ENCODE measurements at places on chromosomes 5 and 9.

- no peak for DNase-seq
Measured at GRCh38 chr5:106854922-106855321, 815.8 kb downstream of the EFNA5 start.

DNA sequence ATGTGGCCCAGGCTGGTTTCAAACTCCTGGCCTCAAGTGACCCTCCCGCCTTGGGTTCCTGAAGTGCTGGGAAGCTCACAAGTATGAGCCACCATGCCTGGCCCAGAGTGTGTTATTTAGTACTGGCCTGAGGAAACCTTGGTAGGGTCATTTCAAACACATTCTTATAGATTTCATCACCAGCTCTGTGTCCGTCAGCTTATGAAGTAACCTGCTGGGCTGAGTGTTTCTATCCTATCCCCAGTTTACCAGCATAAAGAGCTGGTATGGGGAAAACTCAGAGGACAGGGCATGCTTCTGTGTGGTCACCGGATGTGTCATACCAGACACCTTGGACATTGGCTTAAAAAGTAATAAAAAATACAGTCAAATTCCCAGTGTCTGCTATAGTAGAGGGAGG is 45.3 kb downstream of the PTPN3 start:
- DNase-seq = no peak

DNA sequence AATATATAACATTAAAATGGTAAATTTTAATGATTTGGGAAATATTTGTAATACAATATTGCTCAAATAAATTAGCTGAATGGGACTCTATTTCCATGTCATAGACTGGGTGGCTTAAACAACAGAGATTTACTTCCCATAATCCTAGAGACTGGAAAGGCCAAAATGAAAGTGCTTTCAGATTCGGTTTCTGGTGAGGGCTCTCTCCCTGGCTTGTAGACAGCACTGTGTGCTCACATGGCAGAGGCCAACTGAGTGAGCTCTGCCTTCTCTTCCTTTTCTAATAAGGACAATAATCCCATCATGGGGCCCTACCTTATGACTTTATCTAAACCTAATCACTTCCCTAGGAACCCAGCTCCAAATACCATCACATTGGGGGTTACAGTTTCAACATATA is 196.2 kb downstream of the MARCHF11 start:
- no peak for DNase-seq

DNA sequence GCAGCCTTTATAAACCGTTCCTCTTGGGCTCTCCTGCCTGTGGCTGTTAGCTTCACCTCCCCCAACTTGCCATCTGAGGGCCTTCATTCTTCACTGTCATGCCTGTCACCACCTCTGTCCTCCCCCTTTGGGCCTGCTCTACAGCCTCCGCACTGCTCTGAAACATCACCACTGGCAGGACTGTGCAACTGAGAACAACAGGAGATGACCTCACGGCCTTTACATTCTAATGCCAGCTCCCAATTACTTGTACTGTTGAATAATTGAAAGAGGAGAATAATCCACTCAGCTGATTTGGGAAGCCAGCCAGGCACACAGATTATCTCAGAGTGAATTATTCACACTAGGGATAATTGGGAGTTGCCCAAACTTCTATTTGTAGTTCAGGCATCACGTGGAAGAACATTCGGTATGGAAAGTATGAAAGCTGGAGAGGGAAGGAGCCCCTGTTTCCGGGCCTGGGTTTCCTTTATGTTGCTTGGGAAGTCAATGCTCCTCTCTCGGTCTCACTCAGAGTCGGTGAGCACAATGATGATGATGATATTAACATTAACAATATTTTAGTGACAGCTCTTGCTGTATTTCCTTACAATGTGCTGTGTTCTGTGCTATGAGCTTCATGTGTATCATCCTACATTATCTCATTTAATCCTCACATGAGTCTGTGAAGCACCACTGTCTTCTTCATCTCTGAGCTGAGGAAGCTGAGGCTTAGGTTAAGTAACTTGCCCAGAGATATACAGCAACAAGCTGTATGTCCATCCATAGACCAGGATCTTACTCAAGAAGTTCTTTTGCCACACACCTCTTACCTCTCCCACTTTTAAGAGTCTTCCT is 99.3 kb upstream of the LRRTM2 start:
- DNase-seq = no peak

DNA sequence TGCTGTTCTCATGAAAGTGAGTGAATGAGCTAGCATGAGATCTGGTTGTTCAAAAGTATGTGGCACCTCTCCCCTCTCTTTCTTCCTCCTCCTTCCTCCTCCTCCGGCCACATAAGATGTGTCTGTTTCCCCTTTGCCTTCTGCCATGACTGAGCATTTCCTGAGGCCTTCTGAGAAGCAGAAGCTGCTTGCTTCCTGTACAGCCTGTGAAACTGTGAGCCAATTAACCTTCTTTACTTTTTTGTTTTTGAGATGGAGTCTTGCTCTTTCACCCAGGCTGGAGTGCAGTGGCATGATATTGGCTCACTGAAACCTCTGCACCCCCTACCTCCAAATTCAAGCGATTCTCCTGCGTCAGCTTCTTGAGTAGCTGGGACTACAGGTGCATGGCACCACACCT is 6.1 kb downstream of the S100Z start:
- no peak for DNase-seq

DNA sequence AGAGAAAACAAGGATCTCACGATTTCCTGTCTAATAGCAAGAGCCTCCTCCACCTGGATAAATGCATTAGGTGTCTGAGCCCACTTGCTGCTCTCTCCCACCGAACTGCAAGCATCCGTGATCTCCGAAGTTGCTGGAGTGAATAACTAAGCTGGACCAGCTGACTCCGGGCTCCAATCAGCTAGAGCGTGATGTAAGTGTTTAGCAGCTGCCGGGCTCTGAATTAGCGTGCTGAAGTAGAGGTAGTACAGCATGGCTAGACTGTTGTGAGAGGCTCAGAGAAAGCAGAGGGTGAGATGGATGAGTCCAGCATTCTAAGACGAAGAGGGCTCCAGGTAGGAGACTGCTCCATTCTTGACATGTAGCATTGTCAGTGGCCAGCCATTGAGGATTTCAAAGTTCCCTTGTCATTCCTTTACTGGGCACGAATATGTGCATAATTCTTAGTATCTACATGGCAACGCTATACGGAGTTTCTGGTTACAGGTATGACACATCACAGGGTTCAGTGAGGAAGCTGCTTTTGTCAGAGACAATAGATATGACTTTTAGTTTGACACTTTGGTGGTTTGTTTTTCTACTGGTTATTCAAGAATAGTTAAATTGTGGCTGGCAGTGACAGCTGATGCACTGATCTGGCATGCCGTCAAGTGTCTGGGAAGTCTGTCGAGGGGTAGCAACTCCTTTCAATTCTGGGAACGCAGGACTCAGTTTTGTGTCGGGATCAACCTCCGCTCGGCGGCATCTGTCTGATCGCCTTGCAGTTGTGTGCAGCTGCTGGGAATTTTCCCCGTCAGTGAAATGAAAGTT is 232.6 kb downstream of the MAST4 start:
- peak; percentile 20 for DNase-seq

DNA sequence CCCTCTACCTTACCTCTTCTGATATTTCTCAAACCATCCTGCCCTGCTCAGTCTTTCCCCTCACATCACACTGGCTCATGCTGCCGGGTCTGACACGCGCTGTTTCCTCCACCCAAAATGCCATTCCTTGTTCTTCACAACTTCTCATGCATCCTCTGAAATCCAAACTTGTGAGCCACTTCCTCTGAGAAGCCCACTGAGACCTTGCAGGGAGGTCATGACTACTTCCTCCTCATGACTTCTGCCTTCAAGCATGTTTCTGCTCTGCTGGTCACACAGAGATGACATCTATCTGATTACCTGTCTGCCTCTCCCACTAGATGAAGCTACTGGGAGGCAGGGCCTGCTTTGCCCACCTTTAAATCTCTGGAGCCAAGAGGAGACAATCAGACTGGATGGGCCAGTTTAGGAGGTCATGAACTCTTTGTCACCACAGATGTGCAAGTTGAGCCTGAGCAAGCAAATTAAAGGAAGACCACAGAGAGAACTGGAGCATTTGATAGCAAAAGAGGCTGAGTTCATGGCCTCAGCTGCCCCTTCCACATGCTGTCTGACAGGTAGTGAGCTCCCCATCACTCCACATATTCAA is 119.8 kb upstream of the TBC1D2 start:
- DNase-seq = no peak

GRCh38 chr9:121301881-121302286 is 33.9 kb downstream of the GSN start:
- no peak for DNase-seq

- no peak for DNase-seq
Measured at GRCh38 chr9:36276781-36277181, 18.5 kb upstream of the GNE start.

GRCh38 chr5:18395126-18396110 is 761.2 kb downstream of the TAF11L14 start:
- DNase-seq = no peak

DNA sequence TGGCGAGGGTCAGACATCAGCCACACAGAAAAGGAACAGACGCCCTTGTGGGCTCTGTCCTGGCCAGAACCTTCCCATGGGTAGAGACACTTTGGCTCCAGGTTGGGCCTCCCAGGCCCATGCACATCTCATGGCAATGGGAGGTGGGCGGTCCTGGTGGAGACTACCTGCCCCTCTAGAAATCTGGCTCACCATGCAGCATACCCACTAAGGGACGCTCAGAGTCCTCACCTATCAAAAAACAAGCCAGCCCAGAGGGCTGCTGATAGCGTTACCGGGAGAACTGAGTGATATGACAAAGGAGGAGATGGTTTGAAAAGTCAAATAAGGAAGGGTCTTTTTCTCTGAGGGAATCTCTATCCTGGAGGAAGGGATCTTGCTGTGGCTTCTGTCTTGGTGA is 62.1 kb downstream of the C5orf15 start:
- DNase-seq = peak; percentile 52

DNA sequence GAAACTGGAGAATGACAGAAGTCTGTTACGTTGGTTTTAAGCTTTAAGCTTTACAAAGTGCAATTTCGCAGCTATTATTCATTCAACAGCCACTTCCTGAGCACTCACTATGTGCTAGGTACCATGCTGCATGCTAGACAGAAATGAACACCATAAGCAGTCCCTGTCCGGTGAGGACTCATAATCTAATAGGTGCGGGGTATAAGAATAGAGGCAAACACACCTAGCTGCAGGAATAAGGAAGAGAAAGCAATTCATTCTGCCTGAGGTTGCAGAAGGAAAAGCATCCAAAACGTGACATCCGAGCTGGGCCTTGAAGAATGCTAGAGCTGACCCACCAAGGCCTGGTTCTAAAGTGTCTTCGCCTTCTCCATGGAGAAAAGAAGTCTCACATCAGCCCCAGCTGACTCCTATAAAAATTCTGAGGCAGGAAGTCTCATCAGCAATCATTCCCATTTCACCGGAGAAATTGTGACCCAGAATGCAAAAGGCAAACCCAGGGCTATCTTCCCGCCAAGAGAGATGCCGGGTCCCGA is 542 bp downstream of the FKBP15 start:
- DNase-seq = no peak

GRCh38 chr5:170757182-170757601 is 26.3 kb upstream of the GABRP start:
- no peak for DNase-seq

DNA sequence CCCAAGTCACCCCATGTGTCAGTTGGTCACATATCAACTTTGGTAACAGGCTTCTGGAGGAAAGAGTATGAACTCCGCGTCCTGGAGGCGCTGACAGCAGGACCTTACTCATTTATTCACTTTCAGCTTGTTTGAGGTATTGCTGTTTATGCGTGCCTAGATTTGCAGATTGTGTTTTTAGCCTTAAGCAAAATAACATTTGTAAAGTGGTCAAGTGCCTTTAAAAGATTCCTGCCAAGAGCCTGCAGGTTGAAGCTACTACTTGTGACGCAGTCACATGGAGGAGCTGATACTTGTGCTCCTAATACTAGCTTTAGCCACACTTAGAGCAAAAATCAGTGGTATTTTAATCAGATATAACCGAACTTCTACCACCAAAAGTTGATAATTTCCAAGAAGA is 351.3 kb downstream of the ADGRV1 start:
- DNase-seq = no peak

DNA sequence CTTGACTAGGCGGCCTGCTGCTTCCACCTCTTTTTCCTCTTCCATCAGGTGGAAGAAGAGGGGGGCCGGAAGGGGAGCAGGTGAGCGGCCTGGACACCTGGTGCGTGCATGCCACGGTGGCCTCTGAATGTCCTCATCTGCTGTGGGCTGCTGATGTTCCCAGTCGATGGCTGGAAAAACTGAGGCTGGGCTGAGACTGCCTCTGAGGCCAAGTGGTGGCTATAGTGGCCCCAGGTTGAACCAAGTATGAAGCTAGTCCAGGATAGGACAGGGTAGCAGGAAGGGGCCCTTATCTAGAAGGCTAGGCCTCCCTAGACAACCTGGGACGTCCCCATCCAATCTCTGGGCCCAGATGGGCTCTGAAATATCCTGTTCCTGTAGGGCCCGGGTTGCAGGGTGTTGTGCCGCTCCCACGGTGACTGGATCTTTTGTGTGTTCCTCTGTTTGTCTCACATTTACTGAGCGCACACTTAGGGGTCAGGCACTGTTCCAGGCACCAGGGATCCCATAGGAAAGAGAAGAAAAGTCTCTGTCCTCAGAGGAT is 753 bp upstream of the NR5A1 start:
- no peak for DNase-seq

DNA sequence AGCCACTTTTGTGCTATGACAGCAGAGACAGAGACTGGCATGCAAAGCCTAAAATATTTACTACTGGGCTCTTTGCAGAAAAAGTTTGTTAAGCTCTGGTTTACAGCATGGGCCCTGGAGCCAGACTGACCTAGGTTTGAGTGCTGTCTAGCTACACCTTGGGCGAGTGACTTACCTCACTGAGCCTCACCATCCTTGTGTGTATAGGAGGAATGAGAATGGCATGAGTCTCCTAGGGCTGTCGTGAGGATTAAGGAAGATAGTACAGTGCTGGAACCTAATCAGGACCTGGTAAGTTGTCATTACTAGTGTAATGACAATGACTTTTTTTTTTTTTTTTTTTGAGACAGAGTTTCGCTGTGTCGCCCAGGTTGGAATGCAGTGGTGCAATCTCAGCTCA is 65.2 kb downstream of the MSX2 start:
- DNase-seq = no peak

- no peak for DNase-seq
Measured at GRCh38 chr5:5202321-5202720, 62.2 kb downstream of the ADAMTS16 start.

DNA sequence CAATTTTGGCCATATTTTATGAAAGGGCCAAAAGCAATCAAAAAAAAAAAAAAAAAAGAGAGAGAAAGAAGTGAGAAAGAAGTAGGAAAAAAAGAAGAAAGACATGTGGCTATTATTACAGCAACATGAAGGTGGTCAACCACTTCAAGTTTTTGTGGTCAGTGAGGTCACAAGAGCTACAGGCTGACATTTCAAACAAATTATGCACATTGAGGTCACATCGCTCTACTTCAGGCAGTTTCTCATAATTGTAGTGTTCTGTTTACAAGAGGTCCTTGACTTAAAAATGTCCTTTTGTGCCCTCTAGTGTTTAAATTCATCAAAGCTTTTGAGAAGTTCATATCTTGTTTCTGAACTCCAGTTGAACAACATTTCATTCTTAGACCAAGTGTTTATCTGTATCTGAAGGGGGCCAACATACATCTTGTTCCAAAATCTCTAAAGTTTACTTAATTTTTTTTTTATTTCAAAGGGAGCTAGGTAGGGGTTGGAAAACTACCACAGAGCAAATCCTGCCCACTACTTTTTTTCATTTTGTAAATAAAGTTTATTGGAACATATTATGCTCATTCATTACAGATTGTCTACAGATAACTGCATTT is 513.1 kb downstream of the PDE4D start:
- no peak for DNase-seq
